ENCODE measurements at places on chromosomes 7 and 10.

GRCh38 chr7:98211676-98212531 lies 665 bp downstream of the BHLHA15 start:
- peaks cover 3% of the 10 kb centered on the region for H3K36me3 ChIP-seq
- peak overlapping the region; percentile 43 for H3K4me3 ChIP-seq
- H3K27ac ChIP-seq, result no peak overlapping the region
- no peaks in the 10 kb centered on the region for H3K27me3 ChIP-seq
- no peak for DNase-seq
- peaks cover 5% of the 10 kb centered on the region for H3K4me1 ChIP-seq

GRCh38 chr10:51700228-51700817 lies 928 bp upstream of the CSTF2T start:
- peak overlapping the region; percentile 91 for H3K4me3 ChIP-seq
- peak overlapping the region; percentile 97 for H3K27ac ChIP-seq
- peaks cover 41% of the 10 kb centered on the region for H3K36me3 ChIP-seq
- no peaks in the 10 kb centered on the region for H3K27me3 ChIP-seq

DNA sequence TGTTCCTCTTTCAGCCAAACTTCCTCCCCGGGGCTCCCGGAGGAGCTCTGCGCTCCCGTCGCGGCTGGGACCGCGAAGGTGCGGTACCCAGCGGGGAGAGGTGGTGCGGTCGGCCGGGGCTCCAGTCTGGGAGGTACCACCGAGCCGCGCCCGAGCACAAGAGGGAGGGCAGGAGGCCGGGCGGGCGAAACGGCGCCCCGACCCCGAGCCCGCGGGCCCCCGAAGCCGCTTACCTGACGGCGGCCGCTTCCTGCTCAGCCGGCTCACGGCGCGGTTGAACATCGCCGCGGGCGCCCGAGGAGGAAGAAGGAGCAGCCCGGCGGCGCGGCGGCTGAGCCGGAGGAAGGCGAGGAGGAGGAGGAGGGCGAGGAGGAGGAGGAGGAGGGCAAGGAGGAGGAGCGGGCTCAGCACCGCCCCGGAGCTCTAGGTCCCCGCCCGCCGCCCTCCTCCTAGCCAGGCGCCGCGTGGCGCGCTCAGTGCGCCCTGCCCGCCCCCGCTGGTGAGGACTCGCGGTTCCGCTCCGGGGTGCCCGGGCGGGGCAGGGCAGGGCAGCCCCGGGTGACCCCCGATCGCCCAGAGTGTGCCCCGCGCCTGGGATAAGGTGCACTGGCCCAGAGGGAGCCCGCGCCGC lies at the start of gene RGS10:
TSS of gene RGS10 (minus strand) at position 363 of the 631 bp plus-strand sequence. CDS start at position 282, 81 bp downstream.
- peak within 1 kb of the TSS; percentile 80 for H3K27ac ChIP-seq
- peaks cover 52% of the 10 kb centered on the region for H3K4me1 ChIP-seq
- H3K36me3 ChIP-seq, result peaks cover 18% of the 10 kb centered on the region
- H3K27me3 ChIP-seq, result peaks cover 18% of the 10 kb centered on the region
- DNase-seq, result peak; percentile 89

DNA sequence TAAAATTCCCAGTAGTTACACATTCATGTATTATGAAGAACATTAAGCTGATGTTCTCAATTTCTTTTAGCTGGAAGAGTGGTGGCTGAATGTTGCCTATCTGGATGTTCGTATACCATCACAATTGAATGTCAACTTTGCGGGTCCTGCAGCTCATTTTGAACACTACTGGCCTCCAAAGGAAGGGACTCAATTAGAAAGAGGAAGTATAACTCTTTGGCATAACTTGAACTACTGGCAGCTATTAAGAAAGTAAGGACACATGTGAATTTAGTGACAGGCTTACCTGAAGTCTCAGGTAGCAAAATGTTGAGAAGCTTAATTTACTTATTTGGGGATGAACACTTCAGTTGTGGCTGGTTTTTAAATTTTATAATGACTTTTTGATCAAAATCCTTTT lies 15.9 kb downstream of the CROT start:
- no peaks in the 10 kb centered on the region for H3K4me1 ChIP-seq
- no peaks in the 10 kb centered on the region for H3K27me3 ChIP-seq
- H3K27ac ChIP-seq, result no peak overlapping the region
- H3K36me3 ChIP-seq, result peaks cover 41% of the 10 kb centered on the region

GRCh38 chr10:4532467-4532866 lies 293.5 kb upstream of the AKR1E2 start:
- H3K4me3 ChIP-seq, result no peak overlapping the region
- peaks cover 4% of the 10 kb centered on the region for H3K27me3 ChIP-seq
- DNase-seq, result no peak
- H3K36me3 ChIP-seq, result no peaks in the 10 kb centered on the region
- H3K4me1 ChIP-seq, result no peaks in the 10 kb centered on the region
- H3K27ac ChIP-seq, result no peak overlapping the region

DNA sequence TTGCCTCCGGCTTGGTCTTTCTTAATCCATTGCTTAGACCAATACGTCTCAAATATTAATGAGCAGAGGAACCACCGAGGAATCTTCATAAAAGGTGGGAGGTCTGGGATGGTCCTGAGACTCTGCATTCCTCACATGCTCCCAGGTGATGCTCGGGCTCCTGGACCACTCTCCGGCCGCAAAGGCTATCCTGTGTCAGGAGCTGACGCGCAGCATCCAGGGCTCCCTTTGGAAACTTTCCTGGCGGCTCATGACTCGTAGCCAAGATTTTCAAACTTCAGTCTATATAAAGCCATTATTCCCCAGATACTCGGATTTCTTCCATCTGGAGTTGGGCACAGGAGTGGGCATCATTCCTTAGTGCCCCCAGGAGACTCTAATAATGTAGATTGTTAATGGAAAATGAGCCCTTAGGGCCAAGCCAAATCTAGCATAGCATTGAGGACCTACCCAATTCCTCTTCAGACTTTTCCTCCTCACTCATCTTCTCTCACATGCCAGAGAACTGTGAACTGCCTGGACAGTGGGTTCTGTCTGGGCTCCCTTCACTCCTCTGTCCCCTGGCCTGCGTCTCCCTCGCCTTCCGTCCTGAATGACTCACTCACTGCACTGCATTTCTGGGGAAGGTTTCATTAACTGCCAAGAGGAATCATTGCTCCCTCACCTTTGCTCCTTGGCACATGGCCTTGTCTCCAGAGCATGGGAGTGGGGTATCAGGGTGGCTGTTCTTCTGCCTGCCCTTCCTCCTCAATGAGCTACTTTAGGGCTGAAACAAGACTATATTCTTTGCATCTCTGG lies 89.3 kb downstream of the MKI67 start:
- H3K27ac ChIP-seq, result no peak overlapping the region
- peaks cover 2% of the 10 kb centered on the region for H3K27me3 ChIP-seq
- H3K4me3 ChIP-seq, result no peak overlapping the region
- DNase-seq, result no peak

- H3K36me3 ChIP-seq, result peaks cover 51% of the 10 kb centered on the region
- no peaks in the 10 kb centered on the region for H3K27me3 ChIP-seq
- peaks cover 57% of the 10 kb centered on the region for H3K4me1 ChIP-seq
- DNase-seq, result peak; percentile 30
Measured at GRCh38 chr7:149196705-149197171, 1.4 kb downstream of the ZNF282 start.

- no peak overlapping the region for H3K27ac ChIP-seq
- no peaks in the 10 kb centered on the region for H3K36me3 ChIP-seq
- no peaks in the 10 kb centered on the region for H3K4me1 ChIP-seq
- no peaks in the 10 kb centered on the region for H3K27me3 ChIP-seq
- no peak overlapping the region for H3K4me3 ChIP-seq
Measured at GRCh38 chr7:68319061-68319460, 1279.2 kb upstream of the AUTS2 start.

DNA sequence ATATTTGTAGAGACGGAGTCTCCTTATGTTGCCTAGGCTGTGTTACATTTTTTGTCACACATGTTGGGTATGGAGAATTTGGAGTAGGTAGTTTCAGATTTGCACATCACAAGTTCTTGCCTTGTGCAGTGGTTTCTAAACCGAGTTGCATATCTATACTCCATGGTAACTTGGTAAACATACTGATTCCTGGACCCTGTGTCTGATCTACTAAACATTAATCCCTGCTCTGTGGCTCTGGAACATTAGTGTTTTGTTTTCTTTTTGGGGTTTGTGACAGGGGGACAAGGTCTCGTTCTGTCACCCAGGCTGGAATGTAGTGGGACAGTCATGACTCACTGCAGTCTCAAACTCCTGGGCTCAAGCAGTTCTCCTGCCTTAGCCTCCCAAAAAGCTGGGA lies 24.7 kb downstream of the AUTS2 start:
- no peaks in the 10 kb centered on the region for H3K36me3 ChIP-seq
- H3K4me1 ChIP-seq, result no peaks in the 10 kb centered on the region
- H3K27ac ChIP-seq, result no peak overlapping the region
- H3K27me3 ChIP-seq, result no peaks in the 10 kb centered on the region

DNA sequence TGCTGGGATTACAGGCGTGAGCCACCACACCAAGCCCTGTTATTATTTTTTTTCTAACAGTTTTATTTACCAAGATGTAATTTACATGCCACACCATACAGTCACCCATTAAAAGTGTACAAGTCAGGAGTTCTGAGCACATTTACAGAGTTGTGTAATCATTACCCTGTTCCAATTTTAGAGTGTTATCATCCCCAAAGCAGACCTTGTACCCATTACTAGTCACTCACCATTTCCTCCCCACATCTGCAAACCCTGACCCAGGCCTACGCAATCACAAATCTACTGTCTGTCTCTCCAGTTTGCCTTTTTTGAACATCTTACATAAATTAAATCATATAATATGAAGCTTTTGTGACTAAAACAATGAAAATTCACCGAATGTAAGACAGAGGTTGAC lies 402.9 kb upstream of the FOXK1 start:
- no peaks in the 10 kb centered on the region for H3K36me3 ChIP-seq
- no peak for DNase-seq
- H3K4me1 ChIP-seq, result no peaks in the 10 kb centered on the region
- H3K4me3 ChIP-seq, result no peak overlapping the region
- no peak overlapping the region for H3K27ac ChIP-seq
- H3K27me3 ChIP-seq, result no peaks in the 10 kb centered on the region

All from activated CD4-positive, alpha-beta memory T cell treated with anti-CD3 and anti-CD28 coated beads, Interleukin-2, amount 10 ng/mL, durations not matched to agents 7 days and 5 days (primary cell).